ENCODE measurements at places on chromosomes 4 and X.

DNA sequence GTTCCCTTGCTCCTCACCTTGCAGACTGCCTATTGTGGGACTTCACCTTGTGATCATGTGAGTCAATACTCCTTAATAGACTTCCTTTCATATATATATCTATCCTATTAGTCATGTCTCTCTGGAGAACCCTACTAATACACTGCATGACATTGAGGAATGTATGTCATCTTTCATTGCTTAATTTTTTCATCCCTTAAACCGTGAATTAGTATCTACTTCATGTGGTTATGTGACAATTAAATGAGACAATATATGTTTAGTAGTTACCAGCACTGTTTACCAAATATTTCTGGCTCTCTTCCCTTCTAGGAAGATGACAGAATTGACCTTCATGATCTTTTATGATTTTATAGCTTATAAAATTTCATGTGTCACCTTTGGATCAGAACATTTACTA, 759.5 kb downstream of the GRXCR1 start:
- DNase-seq, result no peak

DNA sequence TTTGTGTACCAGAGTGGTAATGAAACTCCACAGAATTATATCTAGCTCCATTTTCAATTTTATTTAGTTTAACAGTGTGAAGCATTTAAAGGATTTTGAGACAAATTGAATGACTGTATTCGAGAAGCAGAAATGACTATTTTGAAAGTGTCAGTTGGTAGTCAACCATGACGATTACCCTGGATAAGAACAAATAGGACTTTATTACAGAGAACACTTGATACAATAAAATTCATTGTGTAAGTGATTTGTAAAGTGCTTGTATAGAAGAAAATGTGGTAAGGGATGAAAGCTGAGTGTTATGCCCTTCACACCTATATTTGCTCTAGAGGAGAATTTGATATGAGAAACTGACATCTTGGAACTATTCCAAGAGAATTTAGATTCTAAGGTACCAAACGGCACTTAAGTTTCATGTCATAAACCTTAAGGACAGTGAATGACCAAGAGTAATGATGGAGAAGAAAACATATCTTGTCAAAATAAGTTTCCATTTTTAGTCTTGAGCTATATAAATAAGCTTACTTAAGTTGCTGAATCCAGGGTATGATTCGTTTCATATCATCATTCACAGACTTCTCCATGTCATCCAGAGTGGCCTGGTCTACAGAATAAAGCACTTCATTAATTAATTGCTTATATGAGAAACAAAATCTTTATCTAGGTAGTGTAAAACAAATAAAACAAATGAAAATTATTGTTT, 34.6 kb downstream of the MED14 start:
- no peak for DNase-seq

GRCh38 chr4:32745351-32745750, 2025.2 kb downstream of the PCDH7 start:
- no peak for DNase-seq

DNA sequence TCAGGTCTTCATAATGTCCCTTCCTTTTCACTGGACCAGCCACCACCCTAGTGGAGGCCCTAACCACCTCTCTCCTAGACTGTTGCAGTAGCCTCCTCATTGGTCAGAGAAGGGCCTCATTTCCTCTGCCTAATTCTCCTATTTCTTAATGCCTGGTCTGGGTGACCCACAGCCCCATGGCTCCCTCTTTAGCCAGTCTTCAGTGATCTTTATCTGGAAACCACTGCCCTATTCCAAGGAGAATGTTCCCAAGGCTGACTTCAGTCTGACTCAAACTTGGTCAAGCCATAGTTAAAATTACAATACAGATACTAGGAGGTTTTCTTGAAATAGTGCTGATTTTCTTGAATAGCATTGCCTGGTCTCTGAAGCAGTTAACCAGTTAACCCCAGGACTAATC, 53.6 kb upstream of the PRPS1 start:
- peak; percentile 16 for DNase-seq

DNA sequence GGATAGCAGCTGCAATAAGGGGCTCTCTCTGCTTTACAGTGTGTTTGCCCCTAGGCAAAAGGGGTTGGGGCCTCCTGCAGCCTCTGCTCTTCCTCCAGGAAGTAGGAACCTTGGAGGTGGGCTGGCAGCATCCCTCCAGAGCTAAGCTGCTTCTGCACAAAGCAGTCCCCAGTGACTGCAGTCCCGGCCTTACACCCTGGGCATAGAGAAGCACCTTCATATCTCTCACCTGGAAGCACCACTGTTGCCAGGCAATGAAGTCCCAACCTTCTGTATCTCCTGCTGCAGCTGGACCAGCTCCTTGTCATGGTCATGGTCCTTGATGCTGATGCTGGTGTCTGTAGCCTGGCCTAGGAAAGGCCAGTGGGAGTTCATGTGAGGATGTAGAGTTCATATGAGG, 171.1 kb upstream of the TET2 start:
- no peak for DNase-seq

DNA sequence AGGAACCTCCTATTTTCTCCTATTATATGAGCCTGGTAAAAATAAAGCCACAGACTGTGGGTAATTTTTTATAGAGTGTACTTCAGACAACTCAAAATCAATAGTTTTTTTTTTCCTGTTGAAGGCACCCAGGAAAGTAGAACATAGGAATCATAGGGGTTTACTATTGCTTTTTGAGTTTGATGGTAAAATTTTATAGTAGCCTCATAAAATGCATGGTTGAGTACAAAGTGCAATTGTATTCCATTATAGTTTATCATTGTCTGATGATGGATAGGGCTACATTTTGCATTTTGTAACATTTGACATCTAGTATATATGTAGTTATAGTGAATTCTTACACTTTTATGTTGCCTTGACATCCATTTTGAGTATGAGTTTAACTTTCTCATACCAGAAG, 455.0 kb downstream of the STIM2 start:
- DNase-seq, result no peak

DNA sequence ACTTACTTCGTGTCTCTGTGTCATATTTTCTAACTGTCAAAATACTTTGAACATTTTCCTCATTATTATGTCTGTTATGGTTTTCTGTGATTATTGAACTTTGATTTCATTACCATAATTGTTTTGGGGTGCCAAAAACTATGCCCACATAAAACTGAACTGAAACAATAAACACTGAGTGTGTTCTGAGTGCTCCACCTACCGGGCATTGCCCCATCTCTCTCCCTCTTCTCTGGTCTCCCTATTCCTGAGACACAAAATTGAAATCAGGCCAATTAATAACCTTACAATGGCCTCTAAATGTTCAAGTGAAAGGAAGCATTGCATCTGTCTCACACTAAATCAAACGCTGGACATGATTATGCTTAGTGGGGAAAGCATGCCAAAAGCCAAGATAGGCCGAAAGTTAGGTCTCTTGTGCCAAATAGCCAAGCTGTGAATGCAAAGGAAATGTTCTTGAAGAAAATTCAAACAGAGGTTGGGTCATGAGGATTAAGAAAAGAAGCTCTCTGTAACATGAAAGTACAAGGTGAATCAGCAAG, 972.3 kb downstream of the PCDH7 start:
- DNase-seq, result no peak

GRCh38 chr4:77007358-77008230, 58.0 kb downstream of the SEPTIN11 start:
- peak; percentile 80 for DNase-seq

GRCh38 chrX:119223783-119224182, 12.3 kb upstream of the PGRMC1 start:
- no peak for DNase-seq

DNA sequence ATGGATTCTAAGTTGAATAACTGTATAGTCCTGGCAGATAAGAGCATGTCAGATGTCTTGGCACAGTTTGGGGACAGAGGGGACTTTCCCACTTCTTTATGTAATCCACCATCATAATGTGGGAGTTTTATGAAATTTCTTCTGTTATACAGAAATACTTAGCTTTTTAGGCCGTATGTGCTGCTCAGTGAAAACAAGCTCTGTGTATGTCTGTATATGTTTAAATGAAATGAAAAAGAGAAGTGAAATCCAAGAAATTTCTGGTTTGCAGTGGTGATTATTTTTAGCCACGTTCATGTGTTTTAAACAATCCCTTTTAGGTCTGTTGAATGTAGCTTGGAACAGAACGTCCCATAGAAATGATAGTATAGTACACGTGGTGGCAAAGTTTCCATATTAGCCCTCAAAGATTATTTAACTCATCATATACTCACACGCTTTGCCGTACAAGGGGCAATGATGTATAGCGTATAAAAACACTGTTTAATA, 41.0 kb downstream of the GAB1 start:
- DNase-seq, result no peak

GRCh38 chr4:163566257-163566796, 71.8 kb downstream of the TMA16 start:
- no peak for DNase-seq

GRCh38 chr4:48212165-48212564, 57.5 kb downstream of the TEC start:
- DNase-seq, result no peak

DNA sequence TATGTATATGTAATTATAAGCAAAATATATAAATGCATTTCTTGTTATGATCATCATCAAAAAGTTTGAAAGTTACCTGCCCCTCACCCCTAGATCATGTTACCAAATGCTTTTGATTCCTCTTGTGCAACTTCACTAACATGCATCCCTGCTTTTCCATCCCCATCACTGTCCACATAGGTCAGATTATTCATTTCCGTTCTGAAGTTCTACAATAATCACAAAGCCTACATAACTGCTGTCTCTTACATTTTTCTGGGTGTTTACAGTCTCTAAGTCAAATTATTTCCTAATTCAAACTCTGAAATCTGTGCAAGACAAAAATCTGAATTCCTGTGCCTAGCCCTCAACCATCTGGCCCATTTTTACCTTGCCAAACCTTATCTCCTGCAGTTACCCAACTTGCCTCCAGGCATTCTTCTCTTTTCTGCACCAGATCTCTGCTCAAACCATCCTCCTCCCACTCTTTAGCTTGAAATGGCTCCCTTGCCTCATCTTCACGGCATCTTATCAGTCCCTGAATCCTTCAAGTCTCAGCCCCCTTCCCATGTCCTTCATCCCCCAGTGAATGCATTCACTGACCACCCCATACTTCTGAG, 42.4 kb upstream of the SLC39A8 start:
- peak; percentile 84 for DNase-seq
